ENCODE measurements at places on chromosomes 3 and 15.

GRCh38 chr3:105365391-105366325 lies 1.1 kb upstream of the ALCAM start:
- DNase-seq: peak; percentile 7

GRCh38 chr3:129469026-129469425 lies 29.0 kb downstream of the IFT122 start:
- no peak for DNase-seq

DNA sequence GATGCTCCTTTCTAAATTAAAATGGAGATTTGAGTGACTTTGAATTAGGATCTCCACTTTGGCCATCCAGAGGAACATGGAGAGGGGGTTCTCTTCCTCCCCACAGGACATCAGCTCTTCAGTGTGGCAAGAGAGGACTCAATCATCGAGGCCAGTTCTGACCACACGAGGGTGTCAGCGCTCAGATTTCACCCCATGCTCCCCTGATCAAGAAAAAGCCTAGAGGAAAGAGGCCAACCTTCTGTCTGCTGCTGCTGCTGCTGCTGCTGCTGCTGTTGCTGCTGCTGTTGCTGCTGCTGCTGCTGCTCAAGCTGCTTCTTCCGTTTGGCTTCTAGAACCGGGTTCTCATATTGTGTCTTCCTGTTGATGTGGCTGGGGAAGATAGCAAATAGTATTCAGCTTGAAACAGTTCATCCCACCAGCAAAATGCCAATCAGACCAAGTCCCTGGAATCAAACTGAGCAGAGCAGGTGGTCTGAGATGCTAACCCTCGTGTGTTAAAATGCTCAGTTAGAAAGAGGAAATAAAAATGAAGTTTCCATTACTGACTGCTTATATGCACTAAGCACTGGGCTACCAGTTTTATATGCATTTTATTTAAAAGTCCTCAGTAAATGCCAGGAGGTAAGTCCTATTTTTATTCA lies 599.0 kb downstream of the MAGI1 start:
- DNase-seq: peak; percentile 62

- DNase-seq: no peak
Measured at GRCh38 chr15:49898575-49899283, 220.3 kb downstream of the ATP8B4 start.

DNA sequence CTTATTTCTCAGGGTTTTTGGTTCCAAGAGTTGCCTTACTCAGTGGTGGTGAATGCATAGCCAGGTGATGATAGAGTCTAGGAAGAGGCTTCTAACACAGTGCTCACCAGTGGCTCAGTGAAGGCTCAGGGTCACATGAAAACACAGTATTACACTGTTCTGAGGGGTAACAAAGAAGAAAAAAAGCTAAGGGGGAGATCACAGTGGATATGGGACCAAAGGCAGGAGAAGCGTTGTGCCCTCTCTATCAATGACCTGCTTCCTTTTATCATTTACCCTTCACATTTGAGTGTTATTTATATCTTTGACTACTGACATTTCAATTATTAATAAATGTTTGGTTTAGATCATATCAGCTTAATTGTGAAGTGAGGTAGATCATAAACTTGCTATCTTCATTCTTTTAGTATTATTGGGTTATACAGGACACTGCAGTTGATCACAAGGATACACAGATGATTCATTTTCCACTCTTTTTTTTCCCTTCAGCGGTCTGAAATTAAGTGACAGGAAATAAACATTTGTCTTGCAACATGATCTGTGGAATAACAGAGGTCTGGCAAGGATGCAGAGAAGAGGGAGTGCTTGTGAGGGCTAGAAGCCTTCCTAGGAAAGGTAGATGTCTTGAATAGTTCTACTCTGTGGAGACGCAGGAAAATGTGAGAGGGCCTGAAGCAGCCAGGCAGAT lies 171.7 kb downstream of the C3orf38 start:
- no peak for DNase-seq

DNA sequence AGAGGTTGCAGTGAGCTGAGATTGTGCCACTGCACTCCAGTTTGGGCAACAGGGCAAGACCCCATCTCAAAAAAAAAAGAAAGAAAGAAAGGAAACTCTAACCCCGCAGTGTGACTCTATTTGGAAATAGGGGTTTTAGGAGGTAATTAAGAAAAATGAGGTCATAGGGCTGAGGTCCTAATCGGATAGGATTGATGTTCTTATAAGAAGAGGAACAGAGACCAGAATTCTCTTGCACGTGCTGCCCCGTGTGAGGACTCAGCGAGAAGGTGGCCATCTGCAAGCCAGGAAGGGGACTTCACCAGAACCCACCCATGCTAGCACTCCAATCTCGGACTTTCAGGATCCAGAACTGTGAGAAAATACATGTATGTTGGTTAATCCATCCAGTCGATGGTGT lies 25.8 kb downstream of the KLHL6 start:
- DNase-seq: no peak

- peak; percentile 72 for DNase-seq
Measured at GRCh38 chr15:78422571-78423340, 15.3 kb upstream of the IREB2 start.

DNA sequence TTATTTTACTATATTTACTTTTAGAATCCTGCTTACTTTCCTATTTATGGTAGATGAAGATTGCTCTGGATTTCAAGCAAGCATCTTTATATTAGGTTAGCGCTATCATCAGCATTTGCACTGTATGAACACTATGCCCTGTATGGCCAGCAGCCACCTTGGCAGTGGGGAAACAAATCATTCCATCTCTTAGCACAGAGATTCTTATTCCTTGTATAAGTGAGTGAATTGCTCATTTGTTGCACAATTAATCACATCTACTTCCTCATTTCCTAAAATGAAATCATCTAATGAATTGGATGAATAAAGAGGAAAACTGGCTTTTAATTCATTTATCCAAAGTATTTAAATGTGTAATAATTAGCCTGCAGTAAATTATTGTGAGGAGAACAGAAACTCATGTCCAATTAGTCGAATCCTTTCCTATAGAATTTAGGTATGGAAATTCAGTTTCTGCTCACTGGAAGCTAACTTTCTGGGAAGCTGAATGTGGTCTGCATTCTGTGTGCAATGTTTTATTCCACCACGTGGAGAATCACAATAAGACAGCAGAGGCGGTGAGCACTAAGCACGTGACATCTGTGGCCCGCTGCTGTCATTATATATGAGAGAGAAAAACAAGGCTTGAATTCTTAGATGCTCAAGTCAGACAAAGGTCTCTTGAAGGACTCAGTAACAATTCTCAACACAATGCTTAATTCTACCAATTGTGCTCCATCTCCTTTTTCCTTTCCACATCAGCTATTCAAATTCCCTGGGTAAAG lies 93.4 kb downstream of the PEX5L start:
- DNase-seq: no peak

DNA sequence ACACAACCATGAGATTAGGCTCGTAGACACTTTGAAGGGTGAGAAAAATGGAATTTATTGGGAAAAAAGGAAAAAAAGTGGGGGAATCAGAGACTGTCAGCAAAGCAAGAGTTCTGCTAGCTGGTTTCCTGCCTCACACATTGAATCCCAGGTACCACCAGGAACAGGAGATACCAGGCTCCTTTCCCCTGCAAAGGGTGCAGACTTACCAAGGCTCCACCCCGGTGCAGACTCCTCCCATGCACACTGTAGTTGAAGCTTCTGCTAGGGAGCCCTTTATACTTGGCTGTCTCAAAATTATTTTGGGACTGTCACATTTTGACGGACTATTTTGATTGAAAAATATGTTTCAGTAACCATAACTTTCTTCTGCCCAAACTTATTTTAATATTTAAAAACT lies 819.9 kb upstream of the GBE1 start:
- no peak for DNase-seq

DNA sequence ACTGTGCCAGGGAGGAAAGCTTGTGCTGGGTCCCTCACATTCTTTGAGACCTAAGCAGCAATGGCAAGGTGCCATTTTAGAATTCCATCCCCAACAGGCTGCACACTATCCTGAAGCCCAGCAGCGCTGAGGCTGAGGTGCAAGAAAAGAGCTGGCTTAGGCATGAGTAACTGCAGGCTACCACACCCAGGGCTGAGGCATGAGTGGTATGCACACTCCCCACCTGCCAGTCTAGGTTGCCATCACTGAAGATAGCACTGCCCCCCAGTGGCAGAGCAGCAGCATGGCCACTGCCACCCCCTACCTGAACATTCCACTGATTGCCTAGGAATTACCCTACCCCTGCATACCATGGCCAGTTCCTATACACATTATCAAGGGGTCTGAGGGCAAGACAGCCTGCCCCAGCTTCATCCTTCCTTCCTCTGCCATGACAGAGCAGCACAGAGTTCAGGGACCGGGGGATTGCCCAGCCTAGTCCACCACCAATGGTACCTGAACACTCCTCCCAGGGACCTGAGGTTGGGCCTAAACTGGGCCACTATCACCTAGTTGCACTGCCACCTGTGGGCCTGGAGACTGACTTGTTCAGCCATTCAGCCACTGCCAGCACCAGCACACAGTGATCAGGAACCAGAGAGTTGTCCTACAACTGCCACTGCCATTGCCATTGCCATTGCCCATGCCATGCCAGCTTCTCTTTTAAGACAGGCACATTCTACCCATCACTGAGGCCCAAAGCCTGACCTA lies 129.8 kb downstream of the SATB1 start:
- DNase-seq: peak; percentile 89

GRCh38 chr15:78840661-78841375 lies 29.6 kb upstream of the ADAMTS7 start:
- no peak for DNase-seq

GRCh38 chr3:122760453-122761271 lies 33.0 kb downstream of the HSPBAP1 start:
- DNase-seq: peak; percentile 72

GRCh38 chr3:142251951-142252350 lies 26.6 kb upstream of the GK5 start:
- no peak for DNase-seq

DNA sequence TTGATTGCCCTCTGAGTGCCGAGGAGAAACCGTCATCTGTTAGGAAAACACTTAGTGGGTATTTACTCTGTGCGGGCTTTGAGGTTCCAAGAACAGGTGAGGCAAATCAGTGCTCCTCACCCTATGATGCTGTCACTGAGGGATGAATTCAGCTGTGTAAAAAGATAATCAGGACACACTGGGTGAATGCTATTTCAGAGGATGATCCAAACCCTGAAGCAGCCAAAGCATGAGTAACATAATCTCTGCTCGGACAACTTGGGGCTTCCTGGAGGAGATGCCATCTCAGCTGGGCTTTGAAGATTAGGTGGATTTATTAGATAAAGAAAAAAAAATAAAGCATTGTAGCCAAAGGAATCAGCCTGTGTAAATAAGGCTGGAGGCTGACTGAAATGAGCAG lies 10.5 kb upstream of the GADL1 start:
- DNase-seq: no peak

GRCh38 chr3:84967767-84968581 lies 9.2 kb downstream of the CADM2 start:
- DNase-seq: no peak

DNA sequence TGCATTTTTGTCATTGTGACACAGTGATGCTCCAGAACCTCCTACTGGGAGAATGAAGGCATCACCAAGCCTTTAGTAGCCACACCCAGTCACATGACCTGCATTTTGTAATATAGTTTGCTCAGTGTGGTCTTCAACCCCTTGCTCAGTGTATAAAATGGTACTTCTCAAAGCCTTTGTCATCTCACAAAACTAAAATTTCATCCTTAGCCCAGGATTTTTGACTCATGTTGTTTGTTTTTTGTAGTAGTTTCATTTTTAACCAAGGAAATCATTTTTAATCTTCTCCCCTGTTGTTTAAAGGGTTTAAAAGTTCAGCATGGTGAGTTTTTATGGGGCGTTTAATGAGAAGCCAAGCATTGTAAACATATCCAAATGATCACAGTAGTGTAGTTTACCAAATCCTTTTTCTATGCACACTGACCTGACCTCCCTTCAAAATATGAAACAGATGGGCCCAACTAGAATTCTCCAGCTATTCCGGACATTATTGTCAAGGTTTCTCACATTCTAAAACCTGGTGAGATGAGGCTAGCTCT lies 123.5 kb upstream of the IL12A start:
- no peak for DNase-seq

- DNase-seq: no peak
Measured at GRCh38 chr3:109109574-109109973, 8.4 kb downstream of the MORC1 start.

GRCh38 chr15:85646538-85647091 lies 148.1 kb downstream of the KLHL25 start:
- no peak for DNase-seq

DNA sequence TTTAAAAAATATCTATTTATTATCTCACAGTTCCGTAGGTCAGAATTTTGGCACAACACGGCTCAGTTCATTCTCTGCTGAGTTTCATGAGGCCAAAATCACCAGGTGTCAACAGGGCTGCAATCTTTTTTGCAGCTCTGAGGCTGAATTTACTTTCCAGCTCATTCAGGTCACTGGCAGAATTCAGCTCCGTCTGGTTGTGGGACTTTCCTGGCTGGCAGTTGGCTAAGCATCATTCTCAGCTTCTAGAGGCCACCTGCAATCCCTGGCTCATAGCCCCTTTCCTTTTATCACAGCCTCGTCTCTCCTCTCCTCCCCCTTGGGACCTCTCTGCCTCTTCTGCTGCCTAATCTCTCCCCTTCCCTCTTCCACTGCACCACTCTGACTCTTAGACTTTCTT lies 174.0 kb upstream of the WNT5A start:
- no peak for DNase-seq

GRCh38 chr15:93826293-93826692 lies 405.1 kb upstream of the MCTP2 start:
- DNase-seq: no peak

GRCh38 chr3:116216761-116217160 lies 228.5 kb downstream of the LSAMP start:
- no peak for DNase-seq

- DNase-seq: no peak
Measured at GRCh38 chr3:72949016-72949415, 47.6 kb upstream of the PPP4R2 start.

DNA sequence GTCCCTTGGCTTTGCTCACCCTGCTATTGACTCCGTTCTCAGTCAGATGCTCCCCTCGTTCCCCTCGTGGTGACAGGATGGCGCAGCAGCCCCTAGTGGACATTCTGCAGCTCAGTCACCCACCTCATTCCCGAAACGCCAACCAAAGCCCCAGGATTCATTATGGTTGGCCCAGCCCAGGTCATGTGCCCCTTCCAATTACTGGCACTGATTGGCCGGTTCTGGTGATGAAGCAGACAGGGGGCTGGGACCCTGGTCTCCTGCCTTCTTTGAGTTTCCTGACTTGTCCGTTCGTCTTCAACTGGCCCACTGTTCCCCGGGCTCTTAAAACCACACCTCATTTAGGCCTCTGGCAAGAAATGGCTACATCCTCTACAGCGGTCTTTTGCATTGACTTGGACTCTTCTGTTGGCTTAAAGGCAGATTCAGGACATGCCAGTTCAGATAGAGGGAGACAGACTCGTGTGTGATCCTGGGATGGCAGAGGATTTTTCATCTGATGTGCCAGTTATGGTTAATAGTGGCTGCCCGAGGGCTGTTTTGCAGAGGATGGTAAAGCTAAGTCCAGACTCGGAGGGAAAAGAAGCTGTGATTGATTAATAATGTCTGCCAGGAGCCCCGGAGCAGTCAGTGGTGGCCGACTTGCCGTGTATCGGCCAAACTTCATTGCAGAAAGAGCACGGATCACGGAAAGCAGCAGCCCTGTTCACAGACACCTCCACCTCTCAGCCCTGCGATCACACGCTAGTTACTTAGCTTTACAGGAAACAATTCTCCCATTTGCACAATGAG lies 37.8 kb downstream of the LSM3 start:
- DNase-seq: peak; percentile 82
